ENCODE measurements at places on chromosomes 3 and 15.

DNA sequence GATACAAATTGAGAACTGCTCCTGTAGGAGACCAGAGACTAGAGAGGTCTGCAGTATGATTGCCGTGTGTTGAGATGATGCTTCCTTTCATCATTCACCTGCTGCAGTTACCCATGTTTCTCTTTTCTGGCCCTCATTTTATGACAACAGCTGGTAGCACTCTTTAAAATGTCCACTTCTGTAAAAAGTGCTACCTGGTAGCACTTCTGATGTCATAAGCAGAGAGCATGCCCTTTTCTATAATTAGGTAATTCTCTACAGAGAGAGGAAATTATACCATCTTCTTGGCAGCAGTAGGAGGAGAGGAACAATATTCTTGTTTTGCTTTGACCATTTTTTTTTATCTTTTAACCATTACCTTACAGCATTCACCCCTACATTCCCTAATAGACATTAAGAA lies 123.8 kb downstream of the PPM1L start:
- no peak for DNase-seq

DNA sequence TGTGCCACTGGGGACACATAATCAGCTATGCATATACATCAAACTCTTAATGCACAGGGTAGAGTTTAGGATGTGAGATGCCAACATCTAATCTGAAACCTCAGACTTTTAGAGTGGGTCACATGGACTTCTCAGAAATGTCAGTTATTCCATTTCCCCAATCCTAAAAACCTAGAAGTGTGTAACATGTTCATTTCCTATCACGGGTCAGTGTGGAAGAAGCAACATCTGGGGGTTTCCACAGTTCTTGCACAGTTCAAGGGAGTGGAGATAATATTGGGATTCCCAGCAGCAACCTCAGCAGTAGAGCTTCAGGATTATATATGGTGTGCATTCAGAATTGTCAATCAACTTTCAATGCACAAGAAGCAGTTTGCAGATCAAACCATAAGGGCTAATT lies 44.4 kb upstream of the SPRED1 start:
- no peak for DNase-seq

- DNase-seq, result no peak
Measured at GRCh38 chr15:48558226-48558625, 87.3 kb downstream of the FBN1 start.

DNA sequence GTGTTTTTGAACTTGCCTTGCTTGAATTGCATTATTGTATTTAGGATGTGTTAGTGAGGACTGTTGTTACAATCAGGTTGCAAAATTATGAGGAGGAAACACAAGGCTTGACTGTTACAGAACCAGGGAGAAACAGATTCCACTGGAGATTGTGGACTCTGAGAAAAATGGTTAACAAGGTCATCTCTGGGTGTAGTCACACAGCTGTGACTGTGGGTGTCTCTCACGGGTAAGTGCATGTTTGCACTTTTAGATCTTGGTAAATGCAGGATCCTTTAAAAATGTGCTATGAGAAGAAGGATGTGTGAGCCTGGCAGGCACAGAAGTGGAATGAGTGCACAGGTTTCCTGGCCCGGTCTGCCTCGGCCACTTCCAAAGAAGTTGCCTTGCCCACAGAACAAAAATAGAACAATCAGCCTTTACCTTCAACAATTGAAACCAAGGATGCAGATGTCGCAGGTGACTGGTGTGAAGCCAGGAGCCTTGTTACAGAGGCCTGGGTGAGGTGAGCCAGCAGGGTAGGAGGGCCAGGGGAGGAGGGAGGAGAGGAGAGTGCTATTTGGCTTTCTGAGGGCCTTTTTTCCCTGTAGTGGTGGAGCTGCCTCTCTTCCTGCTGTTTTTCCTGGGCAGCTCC lies 68.0 kb downstream of the ABHD5 start:
- DNase-seq, result no peak

DNA sequence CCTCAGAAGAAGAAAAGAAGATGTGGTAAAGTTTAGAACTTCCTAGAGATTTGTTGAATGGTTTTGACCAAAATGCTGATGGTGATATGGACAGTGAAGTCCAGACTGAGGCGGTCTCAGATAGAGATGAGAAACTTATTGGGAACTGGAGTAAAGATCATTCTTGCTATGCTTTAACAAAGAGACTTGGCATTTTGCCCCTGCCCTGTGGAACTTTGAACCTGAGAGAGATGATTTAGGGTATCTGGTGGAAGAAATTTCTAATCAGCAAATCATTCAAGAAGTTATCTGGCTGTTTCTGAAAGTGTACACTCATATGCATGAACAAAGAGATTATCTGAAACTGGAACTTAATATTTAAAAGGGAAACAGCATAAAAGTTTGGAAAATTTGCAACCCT lies 505.2 kb downstream of the NSUN3 start:
- no peak for DNase-seq

DNA sequence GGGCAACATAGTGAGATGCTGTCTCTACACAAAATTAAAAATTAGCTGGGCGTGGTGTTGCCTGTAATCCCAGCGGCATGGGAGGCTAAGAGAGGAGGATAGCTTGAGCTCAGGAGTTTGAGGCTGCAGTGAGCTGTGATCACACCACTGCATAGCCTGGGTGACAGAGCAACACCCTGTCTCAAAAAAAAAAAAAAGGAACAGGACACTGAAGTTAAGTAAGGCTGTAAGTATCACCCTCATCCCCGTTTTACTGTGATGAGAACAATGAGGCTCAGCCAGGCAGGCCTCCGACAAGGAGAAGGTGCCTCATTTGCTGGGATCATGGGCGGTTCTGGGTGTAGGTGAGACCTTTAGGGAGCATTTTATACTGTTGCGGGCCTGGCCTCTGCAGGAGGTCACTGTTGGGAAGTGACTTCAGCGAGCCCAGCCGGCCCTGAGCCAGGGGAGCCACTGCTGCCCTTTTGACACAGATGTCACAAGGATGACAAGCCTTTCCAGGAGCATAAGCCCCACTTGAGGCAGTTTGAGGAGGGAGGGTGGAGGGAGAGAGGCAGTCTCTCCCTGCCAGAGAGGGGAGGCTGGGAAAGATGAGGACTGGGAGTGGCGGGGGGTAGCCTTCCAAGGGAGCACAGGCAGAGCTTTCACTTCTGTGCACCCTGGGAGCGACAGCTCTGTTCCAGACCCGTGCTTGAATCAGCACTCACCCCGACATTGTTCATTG lies 30.8 kb downstream of the IRAK2 start:
- DNase-seq, result no peak

DNA sequence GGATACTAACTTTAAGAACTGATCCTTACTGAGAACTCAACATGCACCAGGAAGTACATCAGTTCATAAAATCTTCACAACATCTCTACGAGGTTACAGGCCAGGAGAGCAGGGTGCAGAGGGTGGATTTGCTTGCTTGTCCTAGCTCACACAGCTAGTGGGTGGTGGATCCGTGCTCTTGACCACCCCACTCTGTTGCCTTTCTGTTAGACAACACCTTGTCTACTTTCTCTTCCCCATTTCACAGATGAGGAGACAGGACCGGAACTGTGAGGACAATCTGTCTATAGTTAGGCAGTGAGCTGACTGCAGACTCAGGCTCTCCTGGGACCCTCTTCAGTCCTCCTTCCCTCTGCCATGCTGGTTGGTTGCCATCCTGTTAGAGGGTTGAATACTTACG lies 221.7 kb upstream of the TLE3 start:
- DNase-seq, result no peak

DNA sequence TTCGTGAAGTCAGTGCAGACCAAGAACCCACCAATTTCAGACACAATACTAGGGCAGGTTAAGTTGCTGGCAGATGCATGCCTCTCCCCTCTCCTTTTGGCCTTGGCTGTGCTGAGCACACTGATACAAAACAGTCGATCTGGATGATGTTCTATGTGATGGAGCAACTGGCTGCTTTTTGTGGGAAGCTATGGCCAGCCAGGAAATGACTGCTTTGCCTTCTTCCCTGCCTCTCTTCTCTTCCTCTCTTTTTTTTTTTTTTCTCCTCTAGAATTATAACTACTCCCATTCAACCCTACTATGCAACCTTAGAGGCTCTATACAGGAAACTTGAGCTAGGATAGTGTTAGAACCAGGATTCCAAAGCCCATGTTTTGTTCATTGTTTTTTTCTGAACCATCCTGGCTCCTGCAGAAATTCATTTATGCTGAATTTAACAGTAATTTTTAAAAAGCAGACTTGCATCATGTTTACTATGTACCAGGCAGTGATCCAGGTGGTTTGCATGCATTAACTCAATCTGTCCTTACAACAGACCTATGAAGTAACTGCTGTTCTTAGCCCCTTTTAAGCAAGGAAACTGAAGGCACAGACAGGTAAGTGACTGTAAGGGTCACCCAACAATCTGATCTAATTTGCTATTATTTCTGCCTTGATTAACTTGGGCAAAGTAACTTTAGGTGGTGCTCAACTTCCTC lies 62.9 kb downstream of the PLD1 start:
- no peak for DNase-seq

GRCh38 chr3:196320137-196320536 lies 2.1 kb upstream of the DYNLT2B start:
- peak; percentile 77 for DNase-seq

DNA sequence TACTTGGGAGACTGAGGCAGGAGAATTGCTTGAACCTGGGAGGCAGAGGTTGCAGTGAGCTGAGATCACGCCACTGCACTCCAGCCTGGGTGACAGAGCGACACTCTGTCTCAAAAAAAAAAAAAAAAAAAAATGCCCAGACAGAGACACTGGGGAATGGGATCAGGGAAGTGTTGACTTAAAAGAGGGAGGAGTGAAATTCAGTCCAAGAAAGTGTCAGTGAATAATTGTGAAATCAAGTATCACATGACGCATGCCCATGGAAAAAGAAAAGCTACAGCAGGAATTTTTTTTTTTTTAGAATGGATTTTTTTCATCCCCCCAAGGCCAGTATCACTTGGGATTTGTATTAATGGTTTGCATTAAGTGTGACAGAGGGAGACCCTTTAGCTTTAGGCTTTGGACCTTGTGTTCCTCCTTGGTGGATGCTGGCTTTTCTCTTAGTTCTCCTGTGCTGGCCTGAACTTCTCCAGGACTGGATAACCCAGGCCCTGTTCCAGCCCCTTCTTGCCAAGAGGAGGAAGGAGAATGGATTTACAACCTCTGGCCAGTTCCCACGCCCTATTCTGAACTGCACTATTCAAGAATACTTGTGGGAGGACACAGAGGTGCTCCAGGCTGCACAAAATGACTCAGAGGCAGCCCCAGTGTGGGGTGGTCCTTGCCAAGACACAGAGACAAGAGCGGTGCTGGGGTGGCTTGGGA lies 36.7 kb upstream of the ZNF774 start:
- DNase-seq, result peak; percentile 89

DNA sequence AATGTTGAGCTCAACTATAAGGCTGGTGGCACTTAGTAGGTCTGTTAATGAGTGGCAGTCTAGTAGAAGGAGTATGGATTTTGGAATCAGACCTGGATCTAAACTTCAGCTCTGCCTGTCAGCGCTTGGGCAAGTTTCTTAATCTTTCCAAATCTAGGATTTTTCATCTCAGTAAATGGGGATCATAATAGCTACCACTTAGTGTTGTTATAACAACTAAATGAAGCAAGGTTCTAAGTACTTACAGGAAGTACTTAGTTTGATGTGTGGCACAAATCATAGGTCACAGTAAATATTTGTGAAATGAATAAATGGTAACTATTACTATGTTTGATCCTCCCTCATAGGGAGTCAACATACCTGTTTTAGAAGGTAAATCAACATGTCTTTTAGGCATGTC lies 31.4 kb downstream of the SLC49A4 start:
- no peak for DNase-seq

GRCh38 chr3:157199841-157200240 lies 39.9 kb upstream of the CCNL1 start:
- DNase-seq, result no peak

DNA sequence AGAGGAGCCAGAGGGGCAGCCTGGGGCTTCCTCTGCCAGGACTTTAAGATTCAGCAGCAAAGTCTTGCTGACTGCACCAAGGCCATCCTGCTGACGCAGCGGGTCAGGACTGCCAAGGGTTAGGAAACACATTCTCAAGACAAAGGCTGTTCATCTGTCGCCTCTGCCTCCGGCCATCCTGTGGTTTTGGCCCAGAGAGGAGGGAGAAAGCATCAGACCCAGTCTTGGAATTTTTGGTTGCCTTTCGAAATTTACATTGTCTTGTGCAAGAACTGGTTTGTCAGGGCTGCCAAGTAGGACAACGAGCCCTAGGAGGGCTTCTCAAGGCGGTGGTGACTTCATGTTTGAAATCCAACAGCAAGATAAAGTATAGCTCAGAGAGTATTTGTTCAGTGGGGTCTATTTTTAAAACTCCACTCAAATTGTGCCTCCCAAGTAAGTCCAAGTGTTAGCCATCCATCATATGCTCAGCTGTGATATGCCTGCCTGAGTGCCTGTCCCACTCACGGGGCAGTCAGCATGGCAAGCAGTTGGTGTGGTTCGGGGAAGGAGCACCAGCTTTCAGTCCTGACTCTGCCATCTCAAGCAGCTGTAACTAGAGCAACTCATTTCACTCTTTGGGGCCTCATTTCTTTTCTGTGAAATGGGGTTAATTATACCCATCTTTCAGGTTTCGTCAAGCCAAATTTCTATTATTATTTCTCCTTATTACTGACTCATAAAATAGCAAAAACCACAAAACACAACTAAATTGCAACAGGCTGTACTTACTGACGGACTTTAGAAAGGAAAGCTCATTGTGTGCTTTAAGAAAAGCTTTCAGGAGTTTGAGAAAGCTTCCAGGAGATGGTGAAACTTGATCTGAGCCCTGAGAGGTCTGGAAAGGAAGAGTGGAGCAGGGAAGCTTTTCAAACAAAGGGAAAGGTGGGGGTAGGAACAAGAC lies 42.4 kb upstream of the RHO start:
- DNase-seq, result peak; percentile 100

DNA sequence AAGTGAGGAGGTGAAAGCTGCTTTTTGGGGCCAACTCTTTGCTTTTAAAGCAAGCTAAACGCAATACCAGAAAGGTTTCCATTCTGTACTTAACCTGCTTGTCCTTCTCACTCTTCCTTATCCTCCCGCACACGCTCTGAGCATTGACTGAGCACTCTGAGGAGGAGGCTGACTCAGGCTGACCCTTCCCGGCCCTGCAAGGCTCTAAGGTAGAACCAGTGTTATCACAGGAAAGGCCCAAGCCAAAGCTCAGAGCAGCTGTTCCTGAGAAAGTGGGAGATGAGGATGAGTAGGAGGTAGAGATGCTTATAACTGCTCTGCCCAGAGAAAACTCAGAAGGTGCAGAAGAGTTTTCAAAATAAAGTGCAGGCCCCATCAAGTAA lies 2.3 kb downstream of the B3GNT5 start:
- DNase-seq, result peak; percentile 65

GRCh38 chr3:159640225-159640624 lies 348.4 kb upstream of the IL12A start:
- no peak for DNase-seq

GRCh38 chr15:68994149-68994548 lies 20.3 kb upstream of the NOX5 start:
- peak; percentile 17 for DNase-seq

- DNase-seq, result no peak
Measured at GRCh38 chr15:94229591-94230369, 1.6 kb upstream of the MCTP2 start.

GRCh38 chr3:128383316-128384235 lies 83.1 kb downstream of the DNAJB8 start:
- peak; percentile 87 for DNase-seq

GRCh38 chr15:92751528-92751927 lies 96.0 kb upstream of the FAM174B start:
- no peak for DNase-seq
